ENCODE measurements at places on chromosomes 6 and 20.

DNA sequence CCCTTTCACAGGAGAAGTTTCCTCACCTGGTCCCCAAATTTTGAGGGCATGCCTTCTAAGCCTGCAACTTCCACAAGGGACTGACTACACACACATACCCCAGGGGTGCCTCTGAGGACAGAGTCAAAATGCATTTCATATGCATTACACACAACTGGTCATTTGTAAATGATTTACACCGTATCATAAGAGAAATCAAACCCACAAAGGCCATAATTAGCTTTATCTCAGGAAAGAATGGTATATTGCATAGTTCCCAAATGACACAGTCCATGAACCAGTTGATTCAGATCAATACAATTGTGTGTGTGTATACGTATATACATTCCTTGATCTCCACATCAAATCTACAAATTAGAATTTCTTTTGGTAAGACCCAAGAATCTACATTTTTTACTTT lies 203.3 kb upstream of the PRDM1 start:
- no peak for DNase-seq

DNA sequence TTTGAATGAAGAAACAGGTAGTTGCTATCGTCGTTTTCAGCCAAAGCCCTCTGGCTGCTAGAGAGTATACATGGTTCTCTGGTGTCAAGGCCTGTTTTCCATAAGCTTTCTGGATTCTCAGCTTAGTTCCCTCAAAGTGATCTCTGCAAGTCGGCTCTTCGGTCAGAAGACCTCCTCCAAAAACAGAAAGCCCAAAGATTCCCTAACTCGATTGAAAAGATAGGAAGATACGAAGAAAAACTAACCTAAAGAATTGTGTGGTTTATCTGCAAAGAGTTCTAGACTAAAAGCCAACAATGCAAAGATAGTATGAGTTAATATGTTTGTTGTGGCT lies 545 bp upstream of the ASCC3 start:
- no peak for DNase-seq

GRCh38 chr6:39301606-39302005 lies 12.6 kb downstream of the KCNK17 start:
- no peak for DNase-seq

DNA sequence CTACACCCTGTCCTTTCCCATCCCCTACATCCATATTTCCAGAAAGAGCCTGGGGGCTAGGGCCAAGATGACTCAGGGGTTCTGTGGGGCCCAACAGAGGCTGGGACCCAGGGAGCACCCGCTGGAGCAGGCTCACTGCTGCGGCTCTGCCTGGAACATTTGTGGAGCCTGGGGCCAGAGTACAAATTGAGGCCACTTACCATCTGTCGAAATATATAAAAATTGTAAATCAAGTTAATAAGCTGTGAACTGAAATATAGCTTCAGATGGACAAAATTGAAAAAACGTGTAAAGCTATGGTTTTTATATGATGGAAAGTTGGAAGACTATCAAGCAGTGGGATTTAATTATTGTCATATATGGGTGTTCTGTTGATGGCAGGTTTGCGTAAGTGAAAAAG lies 82.9 kb upstream of the ATXN1 start:
- DNase-seq: no peak

DNA sequence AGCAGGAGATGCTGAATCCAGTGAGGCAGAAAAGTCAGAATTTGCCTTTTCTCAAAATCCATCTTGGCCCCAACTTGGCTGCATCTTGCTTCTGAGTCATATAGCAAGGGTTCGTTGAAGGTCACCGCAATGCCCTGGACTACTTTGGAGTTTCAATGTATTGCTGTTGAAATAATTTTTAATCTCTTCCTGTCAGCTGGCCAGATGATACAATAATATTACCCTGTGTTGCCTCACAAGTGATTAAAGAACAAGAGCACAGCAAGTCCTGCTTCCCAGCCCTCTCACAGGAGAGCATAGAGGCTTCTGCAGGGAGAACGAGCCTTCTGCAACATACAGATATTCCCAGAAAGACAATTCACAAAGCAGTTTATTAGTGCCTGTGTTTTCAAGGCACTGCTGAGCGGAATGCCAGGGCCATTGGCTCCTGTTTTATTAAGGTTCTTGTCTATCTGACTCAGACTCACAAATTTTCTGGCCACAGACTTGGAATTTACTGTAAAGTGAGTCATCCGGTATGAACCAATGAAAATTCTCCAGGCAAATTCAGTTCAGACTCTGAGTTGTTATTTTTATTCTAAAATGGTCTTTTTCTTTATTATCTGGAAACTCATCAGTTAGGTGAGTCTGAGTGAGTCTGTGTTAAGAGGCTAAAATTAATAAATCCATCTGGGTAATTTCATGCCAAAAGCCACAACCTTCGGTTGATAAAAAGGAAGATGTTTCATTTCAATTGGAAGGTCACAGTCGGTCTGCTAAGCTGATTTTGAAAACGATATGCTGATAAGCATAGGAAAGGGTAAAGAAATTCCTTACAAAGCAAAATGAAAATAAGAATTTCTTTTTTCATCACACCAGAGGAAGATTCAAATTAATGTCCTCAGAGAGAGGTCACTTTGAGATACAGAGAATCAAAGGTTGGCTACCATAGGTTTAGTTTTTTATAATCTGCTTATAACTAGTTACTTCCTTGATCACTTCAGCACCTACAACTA lies 289.4 kb upstream of the STXBP5 start:
- no peak for DNase-seq

DNA sequence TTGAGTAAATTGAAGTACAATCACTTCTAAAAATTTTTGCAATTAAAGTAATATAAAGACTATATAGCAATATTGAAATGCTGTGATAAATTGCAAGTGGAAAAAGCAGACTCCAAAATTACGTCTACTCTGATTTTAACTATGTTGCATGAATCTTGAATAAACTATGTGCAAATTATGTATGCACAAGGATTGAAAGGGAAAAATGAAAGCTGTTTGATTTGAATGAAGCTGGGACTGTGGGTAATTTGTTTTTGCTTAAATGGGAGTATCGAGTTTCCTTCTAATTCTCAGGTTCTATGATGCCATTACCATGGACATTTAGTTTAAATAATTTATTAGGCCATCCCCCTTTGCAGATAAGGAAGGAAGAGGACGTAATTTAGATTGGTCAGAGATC lies 198.7 kb upstream of the MYLIP start:
- no peak for DNase-seq

DNA sequence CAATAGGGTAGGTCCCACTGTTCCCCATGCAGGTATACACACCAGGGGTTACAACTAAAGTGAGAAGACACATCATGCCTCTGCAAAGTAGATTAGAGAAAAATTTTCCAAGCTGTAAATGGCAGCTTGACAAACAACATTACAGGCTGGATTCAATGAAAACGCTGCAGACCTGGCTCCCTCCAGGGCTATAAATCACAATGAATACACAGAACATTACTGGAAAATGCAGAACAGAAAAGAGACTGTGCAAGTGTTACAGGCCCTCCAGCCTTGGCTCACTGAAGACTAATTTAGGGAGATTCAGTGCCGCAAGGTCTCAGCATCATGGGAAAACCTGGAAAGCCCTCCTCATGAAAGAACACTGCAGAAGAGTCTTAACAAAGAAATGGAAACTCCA lies 207.8 kb downstream of the KHDC1L start:
- no peak for DNase-seq

DNA sequence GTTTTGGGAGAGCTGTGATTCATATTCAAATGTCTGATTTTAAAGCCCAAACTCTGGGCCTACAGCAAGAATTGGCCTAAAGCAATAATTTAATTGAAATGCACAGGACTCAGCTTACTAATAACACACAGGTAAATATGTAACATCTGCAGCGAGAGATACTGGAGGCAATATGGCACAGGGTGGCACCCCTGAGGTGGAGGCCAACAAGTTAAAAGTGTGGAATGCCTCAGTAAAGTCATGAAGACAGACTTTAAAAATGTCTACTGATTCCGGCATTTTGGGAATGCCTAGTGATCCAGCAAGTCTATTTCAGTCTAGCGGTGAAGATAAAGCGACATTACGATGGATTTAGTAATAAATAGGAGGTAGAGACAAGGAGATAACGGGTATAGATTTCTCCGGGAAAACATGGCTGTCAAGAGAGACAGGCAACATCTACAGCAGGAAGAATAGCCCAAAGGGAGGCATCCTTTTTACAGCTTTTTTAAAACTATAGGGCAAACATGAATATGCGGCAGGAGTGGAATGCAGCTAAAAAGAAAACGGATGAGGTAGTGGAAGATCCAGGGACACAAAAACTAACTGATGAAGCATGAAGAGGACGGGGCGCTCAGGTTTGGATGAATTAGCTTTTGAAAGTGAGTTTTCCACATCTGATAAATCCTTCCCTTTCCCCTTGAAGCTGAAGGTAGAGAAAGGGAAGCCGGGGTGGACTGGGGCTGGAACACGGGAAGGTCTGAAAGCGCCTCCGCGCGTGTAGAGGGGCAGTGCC lies 1.2 kb downstream of the NANP start:
- no peak for DNase-seq

DNA sequence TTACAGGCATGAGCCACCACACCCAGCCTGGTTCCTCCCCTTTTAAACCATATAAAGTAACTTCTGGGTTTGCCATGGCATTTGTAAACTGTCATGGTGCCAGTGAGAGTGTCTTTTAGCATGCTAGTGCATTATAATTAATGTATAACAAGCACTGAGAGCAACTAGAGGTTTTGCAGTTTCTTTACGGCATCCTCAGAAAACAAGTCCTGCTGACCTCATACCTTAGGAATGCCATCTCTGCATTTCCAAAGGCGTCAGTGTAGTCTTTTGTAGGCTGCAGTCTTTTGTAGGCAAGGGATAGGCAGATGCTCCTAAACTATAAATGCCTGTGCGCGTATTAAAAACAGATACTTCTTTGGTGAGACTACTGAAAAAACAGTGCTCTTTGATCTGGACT lies 75.0 kb upstream of the EZR start:
- no peak for DNase-seq

DNA sequence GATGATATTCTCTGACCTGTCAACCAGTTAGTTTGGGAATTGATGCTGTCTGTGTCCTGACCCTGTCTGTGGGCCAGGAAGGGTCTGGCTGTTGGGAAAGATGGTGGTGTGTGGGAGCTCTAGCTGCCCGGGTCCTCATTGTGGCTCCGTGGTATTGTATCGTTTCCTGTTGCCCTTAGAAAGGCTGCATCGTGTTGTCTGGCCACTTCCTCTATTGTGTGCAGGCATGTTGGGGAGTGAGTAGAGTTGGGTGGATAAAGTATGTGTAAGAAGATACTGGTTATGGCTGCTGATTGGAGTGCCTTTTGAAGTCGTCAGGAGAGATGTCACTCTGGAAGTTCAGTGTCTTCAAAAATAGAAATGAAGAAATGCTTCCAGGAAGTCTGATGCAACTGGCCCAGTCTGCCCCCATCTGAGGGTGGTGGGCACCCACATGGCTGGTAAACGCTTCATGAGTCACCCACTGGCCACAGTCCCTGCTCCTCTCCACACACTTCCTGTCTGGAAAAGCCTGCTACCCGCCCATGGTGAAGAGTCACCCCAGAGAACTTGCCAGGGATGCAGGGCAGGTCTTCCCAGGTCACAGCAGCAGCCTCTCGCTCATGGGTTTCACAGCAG lies 27.9 kb downstream of the PPARD start:
- no peak for DNase-seq

- DNase-seq: no peak
These were observed 24.9 kb downstream of the SCAF8 start for GRCh38 chr6:154758125-154758524.

GRCh38 chr20:39745380-39745779 lies 783.2 kb downstream of the DHX35 start:
- no peak for DNase-seq

- DNase-seq: no peak
These were observed 22.2 kb downstream of the APCDD1L start for GRCh38 chr20:58492795-58493524.

GRCh38 chr6:79705456-79705995 lies 74.4 kb downstream of the SH3BGRL2 start:
- DNase-seq: no peak

DNA sequence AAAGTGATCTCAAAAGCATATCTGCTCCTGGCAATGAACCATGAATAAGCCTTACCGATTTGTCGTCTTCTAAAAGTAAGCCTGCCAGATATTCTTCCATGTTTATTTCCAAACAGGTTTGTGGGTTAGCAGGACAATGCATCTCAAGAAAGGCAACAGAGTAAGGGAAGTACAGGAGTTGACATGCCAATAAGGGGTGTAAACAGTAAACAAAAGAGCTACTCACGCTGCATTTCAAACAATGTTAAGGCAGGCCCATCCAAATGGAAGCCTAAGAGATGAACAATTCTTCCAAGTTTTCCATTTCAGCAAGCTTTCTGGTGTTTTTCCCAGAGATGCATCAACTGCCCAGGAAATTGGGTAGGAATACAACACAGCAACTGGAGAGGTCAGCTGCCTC lies 27.8 kb upstream of the CRIP3 start:
- DNase-seq: no peak

- DNase-seq: no peak
These were observed 16.1 kb upstream of the PBOV1 start for GRCh38 chr6:138234363-138234762.

DNA sequence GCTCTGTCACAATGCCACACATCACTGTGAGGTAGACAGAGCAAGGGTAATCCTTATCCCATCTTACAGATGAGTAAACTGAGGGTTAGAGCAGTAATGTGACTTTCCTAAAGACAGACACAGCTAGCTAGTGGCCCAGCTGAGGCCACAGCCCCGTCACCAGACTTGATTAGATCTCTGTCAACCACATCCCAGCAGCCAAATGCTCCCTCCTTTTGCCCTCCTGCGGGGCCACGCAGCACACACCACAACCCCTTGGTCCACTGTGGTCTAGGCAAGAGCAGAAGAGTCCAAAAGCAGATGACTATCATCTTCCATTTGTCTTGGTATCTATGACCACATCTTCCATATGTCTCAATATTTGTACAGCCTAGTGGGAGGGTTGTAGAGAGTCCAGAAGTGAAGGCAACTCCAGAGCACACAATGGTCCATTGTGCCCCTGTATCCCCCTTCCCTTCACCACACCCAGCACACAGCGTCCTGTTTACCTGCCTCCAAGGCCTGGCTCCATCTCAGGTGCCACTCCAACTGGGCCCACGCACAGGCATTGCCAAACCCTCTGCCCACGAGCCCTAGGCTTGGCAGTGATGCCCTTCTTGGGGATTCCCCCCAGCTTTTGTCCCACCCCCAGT lies 47.1 kb upstream of the FOXP4 start:
- DNase-seq: no peak

DNA sequence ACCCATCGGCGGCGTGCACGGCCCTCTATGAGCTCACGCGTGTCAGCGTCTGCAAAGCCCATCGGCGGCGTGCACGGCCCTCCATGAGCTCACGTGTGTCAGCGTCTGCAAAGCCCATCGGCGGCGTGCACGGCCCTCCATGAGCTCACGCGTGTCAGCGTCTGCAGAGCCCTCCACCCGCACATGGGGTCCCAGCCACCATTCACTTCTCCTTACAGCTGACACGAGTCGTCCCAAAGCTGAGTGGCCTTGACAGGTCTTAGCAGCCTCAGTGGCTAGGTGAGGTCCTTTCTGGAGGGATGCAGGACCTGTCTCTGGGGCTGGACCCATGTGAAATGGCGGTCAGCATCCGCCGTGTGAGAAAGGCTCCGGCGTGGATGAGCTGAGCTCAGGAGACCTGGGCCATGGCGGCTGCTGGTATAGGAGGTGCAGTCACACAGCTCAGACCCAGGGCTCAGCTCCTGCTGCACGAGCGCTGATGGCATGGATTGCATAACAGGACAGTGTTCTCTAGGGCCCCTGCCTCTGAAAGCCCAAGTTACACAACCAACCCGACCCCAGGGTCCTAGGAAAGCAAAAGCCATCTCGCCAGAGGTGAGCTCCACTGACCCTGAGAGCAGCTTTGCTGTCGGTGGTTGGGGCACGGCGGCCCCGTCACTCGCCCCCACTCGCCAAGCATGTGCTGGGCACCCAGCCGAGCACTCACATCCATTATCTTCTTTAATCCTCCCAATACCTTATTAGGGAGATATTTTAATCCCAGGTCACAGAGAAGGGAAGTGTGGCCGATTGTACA lies 38.9 kb downstream of the DLL1 start:
- DNase-seq: no peak
